ENCODE measurements at places on chromosomes 7 and 10.

DNA sequence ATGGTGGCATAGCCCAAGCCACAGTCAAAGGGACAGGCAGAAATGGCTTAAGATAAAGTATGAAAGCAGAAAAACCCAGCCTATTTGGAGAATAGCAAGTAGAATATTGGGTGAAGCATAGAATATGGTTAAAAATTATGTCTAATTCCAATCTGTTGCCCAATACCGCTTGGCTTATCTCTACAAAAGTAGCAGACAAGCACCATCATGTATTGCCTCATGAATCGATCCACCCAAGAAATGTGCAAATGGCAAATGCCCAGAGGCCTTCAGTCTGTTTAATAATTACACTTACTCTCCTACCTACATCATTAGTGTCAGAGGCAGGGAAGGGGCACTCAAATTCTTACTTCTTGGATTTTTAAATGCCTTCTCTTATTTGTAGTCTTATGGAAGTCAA, 130.9 kb upstream of the ADAM12 start:
- DNase-seq = no peak

GRCh38 chr7:101947899-101948298, 130.5 kb downstream of the CUX1 start:
- no peak for DNase-seq

DNA sequence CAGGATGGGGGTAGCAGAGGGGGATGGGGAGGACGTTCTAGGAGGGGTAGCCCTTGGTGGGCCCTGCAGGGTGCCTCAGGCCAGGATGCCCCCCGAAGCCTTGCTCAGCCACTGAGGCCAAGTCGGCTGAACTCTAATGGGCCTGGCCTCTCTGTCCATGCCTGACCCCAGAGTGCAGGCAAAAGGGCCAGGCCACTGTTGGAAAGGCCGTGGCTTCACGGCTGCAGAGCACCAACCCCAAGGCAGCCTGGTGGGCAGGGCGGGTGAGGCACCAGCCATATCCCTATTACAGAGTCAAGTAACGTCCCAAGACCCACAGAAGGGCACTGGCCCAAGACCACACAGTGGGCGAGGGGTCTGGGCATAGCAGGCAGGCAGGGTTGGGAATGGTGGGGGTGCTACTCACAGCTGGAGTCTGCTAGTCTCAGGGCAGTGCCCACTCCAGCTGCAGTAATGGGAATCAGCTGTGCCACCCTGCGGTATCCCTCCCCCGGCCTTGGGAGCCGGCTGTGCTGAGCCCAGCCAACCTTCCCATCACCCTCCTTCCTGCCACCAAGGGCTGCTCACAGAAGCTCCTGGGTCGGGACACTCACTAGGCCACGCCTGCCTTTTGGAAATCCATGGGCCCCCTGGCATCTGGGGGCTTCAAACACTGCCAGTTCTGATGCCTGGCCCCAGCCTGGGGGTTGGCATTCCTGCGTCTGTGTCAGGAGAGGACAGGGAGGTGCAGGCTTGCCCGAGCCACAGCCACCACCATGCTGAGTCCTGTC, 4.0 kb upstream of the LFNG start:
- no peak for DNase-seq

GRCh38 chr7:75943864-75944263, 28.9 kb downstream of the POR start:
- no peak for DNase-seq

GRCh38 chr7:87144173-87144657, 8.0 kb upstream of the DMTF1 start:
- DNase-seq = no peak

GRCh38 chr7:127411176-127411575, 18.7 kb upstream of the ZNF800 start:
- DNase-seq = no peak
